ENCODE measurements at places on chromosomes 5 and 9.

GRCh38 chr5:164844348-164844747, 1338.9 kb downstream of the MAT2B start:
- DNase-seq, result no peak

GRCh38 chr9:93501406-93501805, 48.0 kb upstream of the FAM120AOS start:
- no peak for DNase-seq

DNA sequence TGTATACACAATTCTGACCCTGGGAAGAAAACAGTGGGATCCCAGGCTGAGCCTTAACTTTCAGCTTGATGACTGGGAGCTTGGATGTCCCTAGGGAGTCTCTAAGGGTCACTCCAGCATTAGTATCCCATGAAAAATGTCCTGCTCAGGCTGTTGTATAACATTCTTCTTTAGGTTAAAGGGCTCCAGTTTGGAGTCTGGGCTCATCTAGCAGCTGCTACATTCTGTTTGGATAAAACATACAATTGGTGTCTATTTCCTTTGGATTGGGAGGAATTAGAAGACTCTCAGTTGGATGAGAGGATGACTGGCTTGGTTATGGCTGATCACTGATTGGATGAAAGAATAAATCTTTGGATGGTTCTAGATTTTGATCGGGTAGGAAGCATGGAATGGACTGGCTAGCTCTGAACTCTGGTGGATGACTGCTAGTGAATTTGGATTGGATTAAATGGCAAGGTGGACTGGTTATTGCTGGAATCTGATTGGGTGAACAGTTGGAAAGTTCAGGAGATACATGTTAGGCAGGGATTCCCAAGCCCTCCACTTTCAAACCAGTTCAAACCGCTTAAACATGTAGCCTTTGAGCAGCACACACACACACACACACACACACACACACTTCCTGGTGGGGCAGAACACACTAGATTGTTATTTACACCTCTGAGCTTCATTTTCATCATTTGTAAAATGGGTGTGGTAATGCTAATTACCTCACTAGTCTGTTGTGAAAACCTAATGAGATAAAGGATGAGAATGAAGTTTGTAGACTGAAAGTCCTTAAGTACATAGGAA, 7.1 kb upstream of the MYOZ3 start:
- DNase-seq, result no peak

DNA sequence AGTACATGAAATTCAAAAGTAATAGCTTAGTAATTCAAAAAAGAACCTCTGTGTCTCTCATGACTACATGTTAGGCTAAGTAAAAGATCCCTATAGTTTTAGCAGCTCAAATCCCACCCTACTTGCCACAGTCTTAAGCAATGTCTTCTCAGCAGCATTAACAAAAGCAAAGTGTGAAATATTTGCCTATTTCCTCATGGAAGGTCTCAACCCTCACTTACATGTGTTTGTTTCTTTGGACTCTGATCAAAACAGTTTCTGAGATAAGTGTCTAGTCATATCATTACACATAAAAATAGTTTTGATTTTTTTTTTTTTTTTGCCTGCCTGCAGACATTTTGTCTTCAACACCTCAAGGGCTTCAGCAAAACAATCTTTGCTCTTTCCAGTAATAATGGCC, 310.5 kb downstream of the CETN3 start:
- DNase-seq, result no peak

GRCh38 chr9:35564658-35565061, 40.4 kb upstream of the TESK1 start:
- no peak for DNase-seq

- DNase-seq, result no peak
Observed at GRCh38 chr9:99565203-99565602, 256.5 kb upstream of the NR4A3 start.

GRCh38 chr5:119395080-119395836, 39.4 kb downstream of the TNFAIP8 start:
- DNase-seq, result no peak

GRCh38 chr9:119697996-119698395, 328.8 kb upstream of the BRINP1 start:
- DNase-seq, result no peak

DNA sequence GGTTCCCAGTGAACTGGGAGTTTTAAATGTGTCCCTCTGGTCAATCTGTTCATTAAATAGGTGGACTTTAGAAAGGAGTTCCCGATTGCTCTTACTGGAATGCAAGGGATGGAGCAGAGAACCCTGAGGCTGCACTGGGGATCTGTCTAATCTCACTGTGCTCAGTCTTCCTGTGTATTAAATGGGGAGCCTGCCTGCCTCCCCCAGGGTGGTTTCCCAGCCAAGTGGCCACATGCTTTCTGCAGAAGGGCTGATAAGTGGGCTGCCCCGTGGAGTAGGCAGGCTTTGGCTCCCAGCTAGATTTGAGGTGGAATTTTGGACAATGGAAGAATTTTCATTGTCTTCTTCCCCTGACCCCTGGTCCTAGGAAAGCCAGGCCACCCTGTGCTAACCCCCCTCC, 14.0 kb upstream of the PHYHD1 start:
- no peak for DNase-seq

GRCh38 chr9:138046641-138047301, 169.2 kb downstream of the CACNA1B start:
- no peak for DNase-seq

- DNase-seq, result no peak
Observed at GRCh38 chr9:33111631-33112030, 35.2 kb upstream of the SMU1 start.

DNA sequence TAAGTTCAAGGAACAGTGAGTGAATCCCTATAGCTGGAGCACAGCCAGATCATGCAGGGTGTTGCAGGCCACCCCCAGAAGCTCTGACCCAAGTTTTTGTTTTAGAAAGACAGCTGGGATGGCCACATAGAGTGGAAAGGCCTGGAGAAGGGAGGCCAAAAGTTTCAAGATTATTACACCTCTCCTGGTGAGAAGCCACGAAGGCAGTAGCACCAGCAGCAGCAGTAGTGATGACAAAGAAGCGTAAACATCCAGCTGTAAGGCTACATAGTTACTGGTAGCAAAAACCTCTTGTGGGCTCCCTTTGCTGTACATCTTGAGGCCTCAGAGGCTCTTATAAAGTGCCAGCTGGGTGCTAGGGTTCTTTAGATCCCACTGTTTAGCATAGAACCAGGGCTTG, 11.8 kb downstream of the ADAMTSL1 start:
- DNase-seq, result no peak

DNA sequence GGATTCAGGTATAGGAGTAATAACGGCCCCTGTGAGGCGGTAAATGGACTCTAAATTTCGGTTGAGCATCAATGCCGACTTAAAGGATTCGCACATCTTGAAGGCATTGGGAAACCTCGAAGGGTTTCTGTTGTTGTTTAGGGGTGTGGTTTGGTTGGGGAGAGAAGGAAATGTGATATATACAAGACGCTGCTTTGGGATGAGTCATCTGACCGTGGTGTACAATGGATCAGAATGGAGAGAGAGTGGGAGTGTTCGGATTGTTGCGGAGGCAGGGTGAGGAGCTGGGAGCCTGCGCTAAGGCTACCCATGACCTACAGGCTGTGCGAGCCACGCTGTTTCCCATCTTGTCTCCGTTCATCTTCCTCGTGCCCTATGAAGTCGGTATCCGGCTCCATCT, 60.4 kb upstream of the ERCC6L2 start:
- DNase-seq, result no peak

DNA sequence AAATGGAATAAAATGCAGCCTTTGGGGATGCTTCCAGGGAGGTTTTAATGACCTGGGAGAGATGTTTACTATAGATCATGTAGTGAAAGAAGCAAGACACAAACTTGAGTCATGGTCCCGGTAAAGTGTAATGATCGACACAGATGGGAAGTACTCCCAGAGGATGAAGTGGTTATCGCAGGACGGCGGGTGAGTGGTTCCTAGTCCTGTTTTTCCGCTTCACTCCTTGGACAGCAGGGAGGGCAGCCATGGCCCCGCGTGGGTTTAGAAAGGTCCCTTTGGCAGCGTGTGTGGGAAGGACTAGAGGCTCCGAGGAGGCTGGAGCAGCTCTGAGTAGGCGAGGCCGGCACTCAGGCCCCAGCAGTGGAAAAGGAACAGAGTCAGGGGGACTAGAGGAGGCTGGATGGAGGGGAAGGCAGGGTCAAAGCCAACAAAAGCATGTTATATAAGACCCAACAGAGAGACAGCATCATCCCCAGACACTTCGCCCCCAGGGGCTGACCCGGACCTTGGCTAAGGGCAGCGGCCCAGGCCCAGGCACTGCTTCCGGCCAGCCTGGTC, 49.2 kb upstream of the STXBP1 start:
- no peak for DNase-seq

DNA sequence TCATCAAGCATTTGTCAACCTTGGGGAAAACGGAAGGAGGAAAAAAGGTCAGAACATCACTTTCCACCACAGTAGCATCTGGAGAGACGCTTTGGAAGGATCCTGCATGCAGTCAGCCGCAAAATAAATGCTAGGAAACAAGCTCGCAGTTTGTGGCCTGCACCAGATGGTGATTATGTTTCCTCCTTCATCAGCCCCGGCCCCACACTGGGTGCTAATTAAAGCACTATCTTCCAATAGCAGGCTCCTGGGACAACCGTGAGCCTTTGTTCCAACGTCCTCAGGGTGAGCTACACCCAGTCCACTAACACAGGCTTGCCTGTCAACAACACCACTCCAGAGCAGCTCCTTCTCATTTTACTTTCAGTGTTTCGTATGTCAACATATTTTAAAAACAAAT, 64.0 kb downstream of the RNF130 start:
- no peak for DNase-seq

- no peak for DNase-seq
Observed at GRCh38 chr5:150068961-150069645, 17.3 kb downstream of the CSF1R start.

GRCh38 chr9:98374385-98375051, 119.1 kb upstream of the TBC1D2 start:
- no peak for DNase-seq

DNA sequence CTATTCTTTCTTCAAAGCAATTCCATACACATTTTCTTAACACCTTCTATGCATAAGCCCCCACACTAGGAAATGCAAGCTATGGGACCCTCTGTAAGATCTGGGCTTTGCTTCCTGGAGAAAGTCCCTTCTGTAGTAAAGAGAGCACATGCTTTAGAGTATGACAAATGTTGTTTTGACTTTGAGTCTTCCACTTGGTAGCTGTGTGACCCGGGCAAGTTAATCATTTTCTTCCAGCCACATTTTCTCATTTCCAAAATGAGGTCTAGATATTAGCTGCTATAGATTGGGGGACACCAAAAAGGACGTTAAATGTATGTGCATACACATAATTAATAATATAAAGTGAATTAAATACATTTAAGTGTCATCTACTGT, 334.0 kb downstream of the NFIB start:
- DNase-seq, result no peak

DNA sequence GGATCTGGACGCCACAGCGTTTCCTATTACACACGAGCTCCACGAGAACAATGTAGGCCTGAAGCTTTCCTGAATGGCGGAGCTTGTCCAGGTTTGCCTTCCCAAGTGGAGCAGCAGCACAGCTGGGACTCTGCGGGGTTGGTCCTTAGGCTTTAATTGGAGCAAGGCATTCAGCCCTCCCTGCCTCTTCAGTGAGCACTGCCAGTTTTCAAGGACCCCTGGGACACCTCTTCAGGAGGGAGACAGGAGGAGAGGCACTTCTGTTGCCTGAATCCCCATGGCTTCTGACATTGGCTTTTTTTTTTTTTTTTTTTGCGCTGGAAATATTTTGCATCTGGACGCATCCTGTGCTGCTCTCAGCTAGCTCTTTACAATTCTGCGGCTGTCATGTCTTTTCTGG, 179.4 kb downstream of the SEMA6A start:
- DNase-seq, result no peak

DNA sequence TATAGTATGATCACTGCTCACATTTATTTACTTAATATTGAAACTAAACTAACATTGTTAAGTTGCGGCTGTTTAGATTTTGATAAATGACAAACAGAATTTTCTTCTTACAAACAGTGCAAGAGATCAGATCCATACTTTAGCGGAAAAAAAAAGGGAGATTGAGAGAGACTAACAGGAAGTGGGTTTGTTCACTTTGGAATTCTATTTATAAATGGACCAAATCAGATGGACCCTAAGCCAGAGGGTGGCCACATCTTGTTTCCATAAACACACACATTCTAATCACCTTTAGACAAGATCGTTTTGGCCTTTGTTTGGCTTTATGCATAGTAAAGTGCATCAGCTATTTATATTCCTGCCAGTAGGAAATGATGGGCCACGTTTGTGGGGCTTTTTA, 381.4 kb upstream of the CD180 start:
- no peak for DNase-seq

GRCh38 chr9:81112627-81113452, 576.5 kb downstream of the TLE1 start:
- no peak for DNase-seq

DNA sequence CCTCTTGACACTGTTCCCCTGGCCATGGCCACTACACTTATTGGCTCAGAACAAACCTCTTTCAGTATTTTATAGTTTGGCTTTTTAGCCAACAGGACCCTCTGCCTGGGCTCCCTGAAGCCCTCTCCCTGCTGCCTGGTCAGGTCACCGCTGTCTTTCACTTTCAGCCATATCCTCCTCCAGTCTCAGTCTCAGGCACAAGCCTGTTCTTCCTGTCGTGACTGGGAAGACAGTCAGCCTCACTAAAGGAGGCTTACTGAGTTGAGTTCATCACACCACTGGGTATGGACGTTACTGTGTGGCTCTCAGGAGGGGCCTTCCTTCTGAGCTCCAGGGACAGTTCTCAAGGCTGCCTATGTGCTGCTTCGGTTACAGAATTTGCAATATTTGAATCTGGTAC, 2.0 kb downstream of the QSOX2 start:
- DNase-seq, result no peak

DNA sequence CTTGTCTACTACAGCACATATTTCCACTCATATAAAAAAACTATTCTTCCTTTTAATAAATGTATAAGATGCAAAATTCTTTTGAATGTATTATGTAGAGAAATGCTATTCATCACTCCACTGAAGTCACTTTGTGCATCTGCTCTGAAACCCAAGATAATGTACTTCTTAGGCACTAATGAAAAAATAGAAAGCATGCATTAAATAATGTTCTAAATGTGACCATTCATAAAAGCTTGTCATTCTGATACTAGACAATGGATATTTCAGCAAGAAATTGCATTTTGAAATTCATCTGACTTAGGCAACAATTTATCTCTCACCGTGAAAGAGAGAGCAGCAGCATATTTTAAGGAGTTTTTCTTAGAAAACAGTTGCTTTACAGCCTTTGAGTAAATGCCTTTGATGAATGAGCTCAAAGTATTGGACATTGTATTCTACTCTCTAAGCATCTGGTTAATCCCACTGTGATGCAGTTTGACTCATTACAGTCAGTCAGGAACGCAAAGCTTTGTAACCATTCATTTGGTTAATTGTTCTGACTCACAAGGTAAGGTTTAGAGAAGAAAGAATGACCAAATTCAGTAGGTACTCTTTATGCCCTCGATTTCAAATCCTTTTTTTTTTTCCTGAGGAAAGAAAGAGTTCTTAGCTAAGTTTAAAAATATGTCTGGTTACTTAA, 2233.8 kb upstream of the C9orf72 start:
- no peak for DNase-seq

GRCh38 chr5:148632255-148633066, 21.9 kb downstream of the HTR4 start:
- no peak for DNase-seq

GRCh38 chr9:103152473-103152872, 157.3 kb downstream of the CYLC2 start:
- no peak for DNase-seq

Data from stimulated activated CD4-positive, alpha-beta T cell treated with anti-CD3 and anti-CD28 coated beads, Interleukin-2, amount 100 ng/mL, for 4 hours (primary cell).